ENCODE measurements at places on chromosomes 4 and X. TPM values are rescaled to one million over a fixed set of nuclear protein-coding genes. Genes with fewer than 3 reads are reported as not detected.

DNA sequence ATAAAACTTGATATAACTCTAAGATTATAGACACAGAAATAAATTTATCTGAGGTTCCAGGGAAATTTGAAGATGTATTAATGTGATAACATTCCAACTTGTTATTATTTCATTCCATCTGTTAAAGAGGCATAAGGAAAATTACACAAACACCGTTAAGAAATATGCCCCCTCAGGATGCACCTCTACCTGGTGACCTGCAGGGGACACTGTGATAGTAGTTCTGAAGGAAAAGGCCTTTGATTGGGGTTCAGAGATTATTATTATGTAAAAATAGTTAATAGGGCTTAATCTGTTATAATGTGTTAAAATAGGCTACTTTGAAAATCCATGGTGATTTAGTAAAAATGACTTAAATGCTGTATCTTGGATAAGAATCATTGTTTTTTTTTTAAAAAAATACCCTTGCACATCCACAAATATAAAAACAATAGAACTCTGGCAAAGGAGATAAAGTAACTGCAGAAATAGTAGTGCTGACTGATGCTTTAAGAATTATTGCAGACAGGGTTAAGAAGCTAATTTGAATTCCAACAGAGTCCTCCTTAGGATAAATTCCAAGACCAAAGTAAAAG, 6.1 kb upstream of the ABRAXAS1 start:
- peak; percentile 38 for DNase-seq

DNA sequence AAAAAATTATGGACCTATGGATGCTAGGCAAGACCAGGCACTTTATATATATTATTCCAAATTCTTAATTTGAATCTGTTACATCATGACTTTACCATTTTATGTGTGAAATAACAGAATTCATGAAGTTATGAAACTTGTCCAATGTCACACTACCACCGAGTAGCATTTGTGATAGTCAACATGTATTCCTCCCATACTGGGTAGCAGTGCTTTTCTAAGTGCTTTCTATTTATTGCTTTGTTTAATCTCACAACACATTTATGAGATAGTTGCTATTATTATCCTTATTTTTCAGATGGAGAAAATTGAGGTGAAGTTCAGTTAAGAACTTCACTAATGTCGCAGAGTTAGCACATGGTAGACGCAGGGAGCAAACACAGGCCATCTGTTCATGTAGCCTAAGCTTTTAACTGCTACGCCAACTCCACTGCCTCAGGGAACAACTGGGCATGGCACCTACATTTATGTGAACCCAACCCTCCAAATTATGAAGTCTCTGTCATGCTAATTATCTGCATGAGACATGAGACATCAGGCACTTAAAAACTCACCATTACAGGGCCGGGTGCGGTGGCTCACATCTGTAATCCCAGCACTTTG, 20.8 kb downstream of the GUCY1A1 start:
- no peak for DNase-seq

GRCh38 chrX:152638443-152638904, 779 bp downstream of the GABRQ start:
- DNase-seq: no peak

DNA sequence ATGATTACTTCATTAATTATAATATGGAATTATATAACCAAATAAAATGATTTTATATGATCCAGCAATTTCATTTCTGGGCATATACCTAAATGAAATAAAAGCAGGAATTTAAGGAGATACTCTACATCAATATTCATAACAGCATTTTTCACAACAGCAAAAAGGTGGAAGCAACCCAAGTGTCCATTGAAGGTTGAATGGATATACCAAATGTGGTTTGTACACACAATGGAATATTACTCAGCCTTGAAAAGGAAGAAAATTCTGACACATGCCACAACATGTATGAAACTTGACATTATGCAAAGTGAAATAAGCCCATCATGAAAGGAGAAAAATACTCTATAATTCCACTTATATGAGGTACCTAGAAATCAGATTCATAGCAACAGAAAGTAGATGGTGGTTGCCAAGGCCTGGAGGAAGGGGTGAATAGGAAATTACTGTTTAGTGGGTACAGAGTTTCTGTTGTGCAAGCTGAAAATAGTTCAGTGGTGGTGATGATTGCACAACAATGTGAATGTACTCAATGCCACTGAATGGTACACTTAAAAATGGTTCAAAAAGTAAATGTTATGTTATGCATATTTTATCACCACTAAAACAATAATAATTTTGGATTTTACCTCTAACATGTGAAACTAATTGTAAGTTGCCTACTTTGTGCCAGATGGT, 471.5 kb downstream of the SPRY1 start:
- no peak for DNase-seq

GRCh38 chrX:15751155-15751819, 13.2 kb downstream of the CA5B start:
- peak; percentile 31 for DNase-seq

- no peak for DNase-seq
These were observed 213.2 kb upstream of the UGT8 start for GRCh38 chr4:114385195-114385985.

- DNase-seq: no peak
These were observed 136.2 kb downstream of the PALLD start for GRCh38 chr4:168633064-168633463.

DNA sequence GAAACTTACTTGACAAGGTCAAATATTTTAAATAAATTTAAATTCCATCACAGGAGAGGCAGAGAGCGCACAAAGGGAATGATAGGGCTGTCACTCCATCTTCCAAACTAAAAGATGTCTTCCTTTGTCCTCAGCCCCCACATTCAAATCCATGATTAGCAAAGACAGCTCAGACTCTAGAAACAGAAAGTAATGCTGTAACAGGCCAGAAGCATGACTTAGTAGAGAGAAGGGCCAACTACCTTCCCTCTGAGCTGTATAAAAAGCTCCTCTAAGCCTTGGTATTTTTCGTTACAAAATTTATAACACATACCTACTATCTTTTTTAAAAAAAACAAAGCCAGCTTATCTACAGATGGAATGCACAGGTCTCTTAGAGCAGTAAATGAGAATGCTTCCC, 207.4 kb downstream of the MAPK10 start:
- DNase-seq: no peak

DNA sequence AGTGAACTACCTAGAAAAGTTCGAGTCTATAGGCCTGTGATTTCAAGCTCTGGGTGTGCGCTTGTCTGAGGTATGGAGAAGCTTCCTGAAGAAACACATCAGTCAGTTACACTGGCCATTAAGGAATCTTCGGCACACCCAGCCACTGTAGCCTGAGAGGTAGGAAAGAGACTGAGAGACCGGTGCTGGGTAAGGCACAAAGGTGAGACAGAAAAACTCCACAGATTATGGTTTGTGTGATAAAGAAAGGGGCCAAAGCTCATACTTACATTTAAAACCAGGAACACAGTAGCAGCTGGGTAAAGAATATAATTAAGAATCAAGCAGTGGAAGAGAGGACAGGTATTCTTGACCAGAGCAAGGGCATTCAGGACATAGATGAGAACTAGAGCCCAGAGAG, 74.8 kb upstream of the TTC29 start:
- DNase-seq: no peak

DNA sequence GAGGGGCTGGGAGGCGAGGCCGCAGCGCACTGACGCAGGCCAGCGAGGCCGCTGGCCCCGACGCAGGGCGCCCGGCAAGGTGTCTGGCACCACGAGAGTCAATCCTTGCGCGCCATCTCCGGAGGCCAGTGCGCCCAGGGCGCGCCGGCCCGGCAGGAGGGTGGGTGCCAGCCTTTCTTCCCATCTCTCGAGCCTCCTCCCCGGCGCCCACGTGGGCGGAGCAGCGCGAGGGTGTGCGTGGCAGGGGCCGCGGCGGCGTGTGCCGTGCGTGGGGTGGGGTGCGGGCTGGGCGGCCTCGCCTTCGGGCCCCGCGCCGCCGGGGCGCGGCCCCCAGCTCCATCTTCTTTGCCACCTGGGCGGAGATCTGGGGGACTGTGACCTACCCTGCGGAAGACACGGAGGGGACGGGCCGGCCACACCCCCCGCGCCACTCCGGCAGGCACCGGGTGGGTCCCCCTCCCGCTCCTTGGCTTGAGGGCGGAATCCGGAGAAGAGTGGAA, 877 bp downstream of the JAKMIP1 start:
- DNase-seq: peak; percentile 18

- no peak for DNase-seq
These were observed 50.8 kb upstream of the MND1 start for GRCh38 chr4:153293742-153294057.

DNA sequence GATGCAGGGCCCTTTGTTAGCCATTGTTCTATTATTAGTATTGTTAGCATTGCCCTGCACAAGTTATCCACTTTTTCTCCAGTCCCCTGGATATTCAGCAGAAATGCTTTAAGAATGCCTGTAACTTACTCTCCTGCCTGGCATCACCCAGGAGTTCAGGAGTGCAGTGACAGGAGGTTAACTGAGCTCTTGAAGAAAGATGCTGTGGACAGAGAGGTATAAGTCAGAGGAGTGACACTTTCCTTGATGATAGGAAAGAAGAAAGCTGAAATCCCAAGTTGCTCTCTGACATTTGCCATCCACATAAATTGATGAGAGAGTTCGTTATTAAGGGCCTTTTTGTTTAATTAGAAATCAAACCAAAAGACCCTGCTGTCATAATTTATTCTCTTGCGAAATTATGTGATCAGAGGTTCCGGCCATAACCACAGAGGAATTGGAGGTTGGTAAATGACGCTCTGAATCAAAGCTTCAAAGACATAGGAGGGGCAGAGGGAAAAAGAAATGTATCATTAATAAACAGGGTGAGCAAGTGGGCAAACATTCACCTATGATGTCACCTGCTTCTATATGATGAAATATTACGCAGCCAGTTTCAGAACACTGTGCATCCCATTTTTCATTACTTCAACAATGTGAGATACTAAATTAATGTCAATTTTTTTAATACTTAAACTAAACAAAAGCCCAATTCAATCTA, 230.2 kb upstream of the JADE1 start:
- DNase-seq: no peak

GRCh38 chr4:54844911-54845310, 187.2 kb downstream of the KIT start:
- DNase-seq: no peak

- DNase-seq: no peak
These were observed 1.0 kb upstream of the LPAR4 start for GRCh38 chrX:78746496-78746895.

GRCh38 chr4:56480691-56481090, 13.3 kb downstream of the SRP72 start:
- DNase-seq: no peak

The PF4V1 gene
- total RNA-seq: not detected

The CT45A10 gene
- not detected for total RNA-seq

The HSFX1 gene
- 2.3 TPM for total RNA-seq

The IL21 gene
- total RNA-seq: not detected

The GPR50 gene
- total RNA-seq: not detected

The ZNF157 gene
- total RNA-seq: 0.08 TPM

The OCRL gene
- 21.6 TPM for total RNA-seq

The SGMS2 gene
- 68.9 TPM for total RNA-seq

The DYNLT3 gene
- 42.8 TPM for total RNA-seq

The THAP9 gene
- 14.0 TPM for total RNA-seq

The SCML1 gene
- total RNA-seq: 21.8 TPM

The NXF2B gene
- total RNA-seq: 0.72 TPM

The ESX1 gene
- not detected for total RNA-seq

The ADH1C gene
- 13.7 TPM for total RNA-seq

The ERCC6L gene
- 1.5 TPM for total RNA-seq

Data from hepatocyte (in vitro differentiated cells).